ENCODE measurements at places on chromosomes 12 and 14.
A peak's percentile ranks its signal among the peaks of the same experiment; 100 is the strongest.

- DNase-seq: no peak
Measured at GRCh38 chr14:36585100-36585499, 2.7 kb upstream of the NKX2-8 start.

DNA sequence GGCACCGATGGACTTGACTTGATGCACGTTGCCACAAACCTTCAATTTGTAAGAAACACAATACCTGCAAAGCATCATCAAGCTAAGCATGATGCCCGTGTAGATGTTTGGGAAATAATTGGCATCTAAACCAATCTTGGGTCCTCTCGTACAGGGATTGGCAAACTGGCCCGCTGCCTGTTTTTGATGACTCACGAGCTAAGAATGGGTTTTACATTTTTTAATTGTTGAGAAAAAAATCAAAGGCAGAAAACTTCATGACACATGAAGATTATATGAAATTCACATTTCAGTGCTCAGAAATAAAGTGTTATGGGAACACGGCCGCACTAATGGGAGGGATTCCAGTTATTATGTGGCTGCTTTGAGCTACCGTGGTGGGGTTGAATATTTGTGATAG, 10.9 kb downstream of the MTA1 start:
- DNase-seq: no peak

DNA sequence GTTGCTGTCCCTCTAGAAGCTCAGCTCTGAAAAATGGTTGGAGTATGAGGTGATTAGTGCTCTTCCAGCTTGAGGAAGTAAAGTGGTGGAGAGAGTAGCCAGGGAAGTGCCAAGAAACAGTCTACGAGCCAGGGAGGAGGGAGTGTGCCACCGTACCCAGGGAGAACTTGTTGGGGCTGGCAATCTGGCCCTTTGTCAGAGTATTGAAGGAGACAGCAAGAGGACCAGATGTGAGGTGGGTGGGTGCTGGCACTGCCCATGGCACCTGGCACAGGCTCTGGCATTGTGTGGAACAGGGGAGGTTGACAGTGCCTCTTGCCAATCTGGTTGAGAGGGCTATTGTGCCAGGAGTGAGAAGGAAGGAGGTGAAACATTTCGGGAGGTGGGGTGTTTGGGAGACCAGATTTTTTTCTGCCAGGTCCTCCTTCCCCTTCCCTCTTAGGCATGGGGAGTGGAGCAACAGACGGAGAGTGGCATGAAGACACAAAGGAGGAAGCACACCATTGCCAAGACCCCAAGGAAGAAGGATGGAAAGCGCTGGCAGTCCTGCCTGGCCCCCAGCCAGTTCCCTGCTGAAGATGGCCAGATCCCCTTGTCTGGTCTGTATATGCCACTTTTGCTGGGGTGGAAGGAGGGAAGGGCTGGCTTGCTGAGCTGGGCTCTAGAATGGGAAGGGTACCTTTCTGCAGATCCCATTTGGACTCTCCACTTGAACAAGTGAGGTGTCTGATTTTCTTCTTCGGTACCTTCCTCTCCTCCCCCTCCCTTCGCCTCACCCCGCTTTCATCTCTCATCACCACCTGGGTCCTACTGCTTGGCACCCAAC, 37.5 kb downstream of the ZFHX2 start:
- no peak for DNase-seq

DNA sequence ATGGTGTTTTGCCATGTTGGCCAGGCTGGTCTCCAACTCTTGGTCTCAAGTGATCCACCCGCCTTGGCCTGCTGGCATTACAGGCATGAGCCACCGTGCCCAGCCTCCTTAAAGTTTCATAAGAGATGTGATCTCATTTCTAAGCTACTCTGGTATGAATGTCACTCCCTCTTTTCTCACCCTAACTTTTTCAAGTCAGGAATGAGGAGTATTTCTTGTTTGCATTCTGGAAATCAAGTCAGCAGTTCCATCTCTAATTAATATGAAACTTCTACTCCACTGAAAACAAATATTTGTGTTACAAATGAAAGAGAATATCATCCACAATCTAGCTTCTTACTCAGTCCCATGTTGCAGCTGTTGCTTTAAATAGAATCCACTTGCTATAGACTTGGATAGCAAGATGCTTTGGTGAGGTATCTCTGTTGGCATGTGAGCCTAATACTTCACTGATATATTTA, 61.3 kb downstream of the ARF6 start:
- DNase-seq: no peak

- no peak for DNase-seq
Measured at GRCh38 chr12:130825771-130826150, 13.3 kb downstream of the STX2 start.

DNA sequence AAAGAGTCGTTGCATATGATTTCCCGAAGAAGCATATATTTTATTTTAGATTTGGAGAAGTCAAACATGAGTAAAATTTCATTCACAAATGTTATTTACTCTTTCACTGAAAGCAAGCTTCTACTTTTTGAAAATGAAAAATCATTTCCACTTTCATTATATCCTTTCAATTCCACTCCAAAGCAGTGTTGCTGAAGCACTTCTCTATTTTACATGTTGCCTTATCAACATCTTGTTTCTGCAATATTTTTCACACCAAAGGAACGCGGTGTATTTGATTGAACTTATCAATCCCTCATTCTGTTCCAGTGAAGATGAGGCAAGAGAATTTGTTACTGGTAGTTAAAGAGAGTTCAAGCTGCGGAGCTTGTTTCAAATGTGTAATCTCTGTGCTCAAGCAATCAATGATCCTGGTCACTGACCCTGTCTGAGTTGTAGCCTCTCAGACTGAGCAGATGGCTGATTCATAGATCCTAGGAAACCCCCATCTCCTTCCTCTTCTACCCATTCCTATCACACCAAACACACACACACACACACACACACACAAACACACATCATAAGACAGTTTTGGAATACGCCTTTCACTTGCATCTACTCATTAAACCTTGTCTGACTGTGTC, 236.2 kb upstream of the FLRT2 start:
- DNase-seq: no peak

DNA sequence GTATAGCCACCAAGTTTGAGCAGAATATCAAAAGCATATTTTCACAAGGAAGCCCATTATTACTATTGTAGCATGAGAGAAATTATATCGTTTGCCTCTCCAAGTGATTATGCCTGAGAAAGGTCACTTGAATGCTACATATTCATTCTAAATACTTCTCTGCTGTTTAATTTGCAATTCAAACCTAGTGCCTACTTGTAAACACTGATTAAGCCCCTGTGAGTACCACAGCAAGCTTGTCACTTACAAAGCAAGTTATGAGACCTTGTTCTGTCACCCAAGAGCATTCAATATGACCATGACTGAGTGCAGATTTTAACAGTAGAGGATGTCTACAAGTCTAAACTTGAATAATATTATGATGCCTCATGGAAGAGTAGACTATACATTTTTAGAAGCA, 124.7 kb upstream of the SSTR1 start:
- DNase-seq: no peak

- no peak for DNase-seq
Measured at GRCh38 chr12:131274061-131274460, 320.4 kb downstream of the ADGRD1 start.

DNA sequence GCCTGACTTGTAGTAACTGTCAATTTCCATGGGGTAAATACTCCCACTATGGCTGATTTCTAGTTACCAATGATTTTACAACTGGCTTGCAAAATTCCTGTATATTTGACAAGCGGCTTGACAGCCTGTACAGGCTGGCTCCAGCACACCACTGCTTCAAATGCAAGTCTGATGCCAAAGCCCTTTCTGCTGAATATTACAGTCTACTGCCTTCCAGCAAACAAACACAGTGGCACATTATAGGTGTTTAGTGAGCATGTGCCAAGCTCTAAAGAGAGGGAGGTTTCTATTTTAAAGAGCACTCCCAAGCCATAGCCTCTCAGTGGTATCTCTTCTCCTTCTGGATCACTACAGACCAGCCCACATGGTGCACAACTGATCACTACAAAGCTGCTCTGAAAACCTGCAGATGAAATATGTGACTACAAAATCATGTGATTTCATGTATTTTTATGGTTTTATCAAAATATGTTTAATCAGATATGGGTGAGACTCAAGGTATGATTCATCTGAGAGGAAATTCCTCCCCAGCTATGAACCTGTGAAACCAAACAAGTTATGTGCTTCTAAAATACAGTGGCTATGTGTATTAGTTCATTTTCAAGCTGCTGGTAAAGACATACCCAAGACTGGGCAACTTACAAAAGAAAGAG, 101.5 kb downstream of the RPAP3 start:
- no peak for DNase-seq

GRCh38 chr12:105235732-105236476, at the start of gene APPL2:
APPL2 (minus strand) TSS chr12:105236174; CDS start chr12:105236012, 162 bp downstream.
- peak; percentile 70 for DNase-seq

DNA sequence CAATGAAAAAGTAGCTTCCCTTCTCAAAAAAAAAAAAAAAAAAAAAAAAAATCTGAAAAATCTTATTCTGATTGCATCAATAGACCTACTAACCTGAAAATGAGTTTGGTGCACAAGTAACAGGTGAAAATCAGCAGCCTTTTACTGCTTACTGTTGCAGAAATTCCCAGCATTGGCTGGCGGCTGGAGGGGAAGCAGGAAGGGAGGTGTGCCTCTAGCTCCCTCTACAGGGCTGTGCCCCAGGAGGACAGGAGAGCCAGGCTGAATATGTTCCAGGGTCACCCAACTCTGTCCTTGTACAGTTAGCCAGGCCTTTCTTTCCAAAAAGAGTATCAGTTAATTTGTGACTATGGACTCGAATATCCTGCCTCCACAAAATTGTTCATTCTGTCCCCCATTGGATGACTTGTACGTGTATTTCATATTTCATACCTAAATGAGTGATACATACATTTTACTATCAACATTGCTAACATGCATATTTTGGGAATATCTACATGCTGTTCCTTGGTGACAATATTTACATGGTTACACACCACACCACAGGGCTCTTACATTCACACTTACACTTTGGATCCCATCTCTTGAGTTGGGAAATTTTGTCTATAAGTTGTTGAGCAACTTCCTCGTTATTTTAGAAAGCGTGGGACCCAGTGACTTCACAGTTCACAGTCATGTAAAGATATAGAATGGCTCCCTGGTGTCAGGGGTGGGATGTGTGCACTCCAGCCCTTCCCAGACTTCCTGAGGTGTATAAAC, 124.8 kb downstream of the SAMD4A start:
- DNase-seq: no peak

GRCh38 chr14:54653712-54654469, 87.0 kb downstream of the SAMD4A start:
- no peak for DNase-seq

- DNase-seq: no peak
Measured at GRCh38 chr12:9727813-9728212, 5.1 kb downstream of the CLECL1 start.

DNA sequence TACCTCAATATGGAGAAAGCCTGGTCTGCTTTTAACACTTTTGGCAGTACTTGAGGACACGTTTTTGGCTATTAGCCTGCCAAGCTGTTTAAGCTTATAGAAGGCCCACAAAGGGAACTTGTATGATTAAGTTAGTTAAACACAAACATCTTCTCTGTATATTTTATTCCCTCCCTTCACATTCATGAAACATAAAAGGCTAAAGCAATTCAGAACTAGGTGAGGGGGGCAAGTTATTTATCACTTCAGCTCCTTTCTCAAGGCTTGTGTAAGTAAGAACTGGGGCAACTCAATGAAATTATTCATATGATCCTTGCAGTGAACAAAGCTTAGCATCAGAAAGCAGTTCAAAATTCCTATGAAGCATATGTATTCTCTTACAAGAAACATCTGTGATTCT, 7.5 kb downstream of the PRICKLE1 start:
- no peak for DNase-seq

DNA sequence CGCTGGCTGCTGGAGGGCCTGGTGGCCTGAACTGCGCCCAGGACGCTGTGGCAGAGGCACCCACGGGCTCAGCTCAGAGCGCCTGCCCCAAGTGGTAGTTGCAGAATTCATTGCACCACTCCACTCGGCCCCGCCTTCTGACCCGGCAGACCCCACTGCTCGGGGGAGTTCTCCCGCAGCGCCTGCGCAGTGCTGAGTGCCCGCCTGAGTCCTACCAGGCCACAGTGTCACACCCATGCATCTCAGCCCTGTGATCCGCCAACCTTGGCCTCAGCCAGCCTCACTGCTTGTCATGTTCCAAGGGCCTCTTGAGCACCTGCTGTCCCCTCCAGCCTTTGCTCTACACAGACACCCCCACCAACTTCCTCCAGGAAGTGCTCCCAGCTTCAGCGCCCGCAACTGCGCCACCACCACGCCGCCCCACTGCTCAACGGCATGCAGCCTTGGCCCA, 12.2 kb downstream of the DEGS2 start:
- peak; percentile 52 for DNase-seq

DNA sequence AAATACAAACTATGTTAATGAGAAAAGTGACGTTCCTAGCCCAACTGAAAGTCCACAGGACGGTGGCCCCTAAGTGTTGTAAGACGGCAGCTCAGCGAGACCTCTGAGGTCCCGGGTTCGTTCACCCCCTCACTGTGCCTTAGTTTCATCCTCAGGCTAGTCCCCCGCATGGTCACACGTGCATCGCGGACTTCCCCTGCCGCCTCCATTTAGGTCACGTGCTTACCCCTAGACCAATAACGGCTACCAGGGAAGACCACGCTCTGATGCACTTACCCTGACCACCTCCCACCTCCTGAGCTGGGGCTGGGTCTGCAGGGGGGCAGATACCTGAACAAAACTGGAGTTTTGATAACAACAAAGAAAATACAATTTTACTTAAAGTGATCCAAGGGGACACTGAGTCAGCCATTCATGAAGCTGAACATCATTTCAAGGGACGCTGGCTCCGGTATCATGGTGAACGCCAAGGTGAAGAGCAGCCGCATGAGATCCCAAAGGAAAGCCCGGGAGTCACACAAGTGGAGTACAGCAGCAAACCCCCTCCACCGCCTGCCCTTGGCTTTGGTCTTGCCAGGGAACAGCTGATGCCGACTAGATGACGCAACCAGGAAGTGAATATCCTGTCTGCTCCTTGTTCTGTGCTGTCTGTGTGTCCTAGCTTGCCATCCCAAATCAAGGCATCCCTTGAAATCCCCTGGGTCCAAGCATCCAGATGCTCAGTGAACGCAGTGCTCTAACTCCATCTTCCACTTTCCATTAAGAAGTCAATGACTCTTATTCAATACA, 274.1 kb downstream of the PCNX1 start:
- no peak for DNase-seq

DNA sequence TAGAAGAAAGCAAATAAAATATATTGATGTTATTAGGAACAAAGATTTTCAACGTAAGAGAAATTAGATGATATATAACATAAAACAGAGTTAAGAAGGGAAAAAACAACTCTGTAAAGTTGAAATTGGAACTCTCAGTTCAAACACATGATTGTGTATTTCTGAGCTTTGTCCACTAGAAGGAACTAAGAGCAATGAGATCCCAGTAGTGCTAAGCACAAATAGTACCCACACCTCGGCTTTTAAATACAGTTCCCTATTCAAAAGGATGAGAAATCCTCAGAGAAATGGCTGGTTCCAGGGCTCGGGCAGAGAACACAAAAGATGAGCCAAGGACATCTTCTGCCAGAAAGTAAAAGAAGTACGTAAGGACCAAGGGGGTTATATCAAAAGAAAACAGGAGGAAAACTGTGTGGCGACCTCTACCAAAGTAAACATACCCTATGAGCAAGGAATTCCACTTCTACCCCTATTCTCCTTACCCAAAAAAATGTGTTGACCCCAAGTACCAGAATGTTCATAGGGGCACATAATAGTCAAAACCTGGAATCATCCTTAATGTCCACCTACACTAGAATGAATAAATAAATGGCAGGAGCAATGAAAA, 96.6 kb downstream of the SPTSSA start:
- DNase-seq: no peak

GRCh38 chr12:593396-594270, 69.6 kb downstream of the NINJ2 start:
- no peak for DNase-seq
